Epithelial cell of prostate (primary cell): ENCODE measurements at places on chromosomes 3 and 15.

- no peak for DNase-seq
Observed at GRCh38 chr15:99720533-99720932, 12.7 kb downstream of the LYSMD4 start.

- no peak for DNase-seq
Observed at GRCh38 chr3:189084620-189085019, 87.2 kb upstream of the TPRG1 start.

DNA sequence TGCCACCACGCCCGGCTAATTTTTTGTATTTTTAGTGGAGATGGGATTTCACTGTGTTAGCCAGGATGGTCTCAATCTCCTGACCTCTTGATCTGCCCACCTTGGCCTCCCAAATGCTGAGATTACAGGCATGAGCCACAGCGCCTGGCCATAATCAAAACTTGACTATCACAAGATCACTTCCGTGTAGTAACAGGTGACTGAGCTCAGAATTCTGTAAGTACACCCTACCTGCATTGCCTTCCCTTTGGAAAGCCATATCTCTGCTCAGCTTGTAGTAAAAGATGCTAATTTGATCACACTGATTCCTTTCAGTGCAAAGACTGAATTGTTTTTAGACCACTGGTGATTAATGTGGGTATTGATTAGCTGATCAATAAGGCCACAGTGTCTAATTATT is 167.1 kb downstream of the SHOX2 start:
- no peak for DNase-seq

- DNase-seq: no peak
Observed at GRCh38 chr15:61888074-61888780, 172.0 kb downstream of the VPS13C start.

GRCh38 chr3:137770066-137770834 is 6.1 kb downstream of the SOX14 start:
- DNase-seq: no peak

DNA sequence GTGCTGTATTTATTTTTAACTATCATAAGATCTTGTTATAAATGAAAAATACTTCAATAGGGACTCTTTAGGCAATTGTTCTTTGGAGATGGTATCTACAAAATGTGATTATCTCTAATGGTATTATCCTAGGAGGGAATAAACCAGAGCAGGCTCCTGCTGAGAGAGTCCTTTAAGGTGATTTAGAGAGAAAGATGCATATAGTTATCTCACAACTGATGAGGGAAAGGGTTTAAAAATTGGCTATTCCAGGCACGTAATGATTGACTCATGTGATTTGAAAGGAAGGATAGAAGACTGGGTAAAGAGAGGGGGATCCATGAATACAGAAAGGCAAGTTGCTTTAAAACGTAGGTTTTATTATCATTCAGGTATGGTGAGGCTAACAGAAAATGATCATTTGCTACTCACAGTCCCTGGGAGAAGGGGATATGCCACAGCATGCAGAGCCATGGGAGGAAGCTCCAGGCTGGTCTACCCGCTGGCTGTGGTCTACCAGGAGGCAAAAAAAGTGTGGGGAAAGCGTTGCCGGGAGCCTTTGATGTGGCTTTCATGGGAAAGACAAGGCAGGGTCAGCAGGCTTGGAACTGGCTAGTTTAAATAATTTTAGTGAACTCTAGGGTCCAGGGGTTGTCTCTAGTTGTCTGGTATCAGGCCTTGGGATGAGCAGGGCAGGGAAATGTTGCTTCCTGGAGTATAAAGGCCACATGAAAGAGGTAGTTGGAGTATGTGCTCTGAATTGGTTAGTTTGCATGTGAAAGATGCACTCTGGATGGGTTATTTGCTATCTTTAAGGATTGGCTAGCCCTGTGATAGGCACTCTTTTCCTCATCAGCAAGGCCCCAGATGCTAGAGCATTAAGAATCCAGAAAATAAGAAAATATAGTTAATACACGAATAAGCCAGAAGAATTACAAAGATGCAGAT is 798.4 kb upstream of the GRM7 start:
- DNase-seq: no peak

DNA sequence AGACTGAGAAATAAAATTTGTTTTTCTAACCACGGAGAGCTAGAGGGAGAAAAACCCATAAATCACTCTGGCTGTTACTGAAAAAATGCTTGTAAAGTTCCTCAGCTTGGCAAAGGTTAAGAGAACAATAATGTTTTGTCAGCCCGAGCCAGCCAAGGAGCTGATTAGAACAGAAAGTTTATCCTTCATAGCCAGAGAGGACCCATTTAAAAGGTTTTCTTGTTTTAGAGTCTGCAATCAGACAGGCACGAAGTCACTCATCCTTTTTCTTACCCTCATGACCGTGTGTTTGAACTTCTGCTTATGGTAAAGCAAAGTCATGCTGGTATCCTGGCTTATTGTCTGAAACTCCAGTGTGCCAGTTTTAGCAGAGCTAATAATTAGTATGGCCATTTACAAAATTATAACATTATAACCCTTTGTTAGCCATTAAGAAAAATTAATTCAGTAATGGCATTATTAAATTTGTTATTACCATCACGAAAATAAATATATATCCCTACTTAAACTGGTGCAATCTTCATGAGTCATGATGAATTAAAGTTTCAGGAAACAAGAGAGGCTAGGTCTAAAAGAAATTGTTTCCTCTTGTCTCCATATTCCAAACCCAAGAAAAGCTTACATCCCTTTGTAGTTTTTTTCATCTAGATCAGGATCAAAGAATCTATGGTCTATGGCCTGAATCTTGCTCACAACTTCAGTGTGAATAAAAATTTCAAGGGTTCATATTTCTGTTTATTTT is 13.5 kb upstream of the STXBP5L start:
- no peak for DNase-seq

DNA sequence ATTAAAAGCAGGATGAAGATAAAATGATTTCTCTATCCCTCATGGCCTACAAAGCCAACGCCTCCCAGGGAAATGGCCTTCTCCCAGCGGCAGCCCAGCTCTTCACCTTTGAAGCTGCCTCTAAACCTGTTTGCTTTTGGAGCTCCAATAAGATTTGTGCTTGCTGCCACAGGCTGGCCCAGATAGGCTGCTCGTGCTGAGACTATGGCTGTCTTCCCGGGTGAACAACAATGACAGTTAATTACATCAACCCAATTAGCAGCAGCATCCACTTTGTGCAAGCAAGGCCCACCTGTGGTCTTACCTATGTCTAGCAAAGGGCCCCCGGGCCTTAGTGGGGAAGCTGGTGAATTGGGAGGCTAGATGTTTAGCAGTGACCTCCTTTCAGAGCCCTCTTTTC is 179.6 kb downstream of the P3H2 start:
- DNase-seq: no peak

GRCh38 chr3:100993309-100993708 is at the start of gene ABI3BP:
Gene ABI3BP, minus strand, starts transcription at chr3:100993421. Its CDS starts 37 bp downstream, at chr3:100993384.
- peak; percentile 22 for DNase-seq
